ENCODE measurements at places on chromosomes 4 and X.

DNA sequence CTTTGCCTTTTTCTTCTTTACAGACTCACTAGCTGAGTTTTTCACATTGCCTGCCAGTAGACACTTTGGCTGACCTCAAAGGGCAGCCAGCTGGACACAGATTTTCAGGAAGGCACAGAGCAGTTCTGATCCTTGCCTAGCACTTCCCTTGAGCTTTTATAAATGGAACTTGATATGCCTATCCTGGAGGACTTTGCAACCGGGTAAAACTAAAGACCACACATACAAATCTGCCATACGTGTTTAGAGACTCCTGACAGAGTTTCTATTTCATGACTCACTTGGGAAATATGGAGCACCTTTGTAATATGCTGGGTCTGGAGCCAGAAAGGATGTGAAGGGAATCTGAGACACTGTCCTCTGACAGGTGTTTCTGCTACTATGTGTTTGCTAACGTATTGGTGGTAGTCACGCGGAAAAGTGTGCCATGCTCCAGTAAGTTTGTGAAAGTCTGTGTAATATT lies 56.7 kb upstream of the RASSF6 start:
- no peak for DNase-seq

DNA sequence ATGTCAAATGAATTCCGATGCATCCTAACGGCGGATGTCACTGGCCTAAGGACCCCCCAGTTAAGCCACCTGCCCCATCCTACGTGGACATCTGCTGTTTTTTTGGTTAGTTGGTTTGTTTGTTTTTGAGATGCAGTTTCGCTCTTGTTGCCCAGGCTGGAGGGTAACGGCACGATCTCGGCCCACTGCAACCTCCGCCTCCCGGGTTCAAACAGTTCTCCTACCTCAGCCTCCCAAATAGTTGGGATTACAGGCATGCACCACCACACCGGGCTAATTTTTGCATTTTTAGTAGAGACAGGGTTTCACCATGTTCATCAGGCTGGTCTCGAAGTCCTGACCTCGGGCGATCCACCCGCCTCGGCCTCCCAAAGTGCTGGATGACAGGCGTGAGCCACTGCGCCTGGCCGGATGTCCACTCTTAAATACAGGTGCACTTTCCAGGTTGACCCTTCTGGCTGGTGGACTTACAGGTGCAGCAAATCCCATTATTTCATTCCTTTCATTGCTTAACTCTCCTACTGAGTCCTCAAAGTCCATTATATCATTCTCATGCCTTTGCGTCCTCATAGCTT lies 206.2 kb downstream of the CRLF2 start:
- DNase-seq = no peak

DNA sequence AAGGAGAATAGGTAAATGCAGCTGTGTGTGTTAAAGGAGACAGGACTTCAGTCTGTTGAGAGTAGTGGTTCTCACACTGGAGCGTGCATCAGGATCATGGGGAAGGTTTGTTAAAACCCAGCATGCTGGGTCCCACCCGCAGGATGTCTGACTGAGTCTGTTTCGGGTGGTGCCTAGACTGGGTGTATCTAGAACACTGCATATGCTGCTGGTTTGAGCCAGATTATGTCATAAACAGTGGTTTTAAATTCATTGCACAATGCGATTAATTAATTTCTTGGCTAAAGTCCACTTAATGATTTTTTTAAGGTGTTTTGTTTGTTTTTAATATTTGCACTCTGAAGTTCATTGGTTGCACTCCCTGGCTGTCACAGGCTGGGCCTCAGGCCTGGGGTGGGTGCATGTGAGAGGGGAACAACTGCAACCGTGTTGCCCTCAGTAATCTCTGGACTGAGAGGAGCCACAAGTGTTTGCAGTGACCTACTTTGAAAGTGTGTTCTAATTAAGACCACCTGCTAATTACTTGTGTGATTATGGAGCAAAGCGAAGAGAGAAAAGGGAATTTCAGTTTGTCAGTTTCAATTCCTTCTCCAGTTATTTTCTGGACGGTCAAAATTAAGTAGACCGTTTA lies 8.3 kb downstream of the HCCS start:
- no peak for DNase-seq

DNA sequence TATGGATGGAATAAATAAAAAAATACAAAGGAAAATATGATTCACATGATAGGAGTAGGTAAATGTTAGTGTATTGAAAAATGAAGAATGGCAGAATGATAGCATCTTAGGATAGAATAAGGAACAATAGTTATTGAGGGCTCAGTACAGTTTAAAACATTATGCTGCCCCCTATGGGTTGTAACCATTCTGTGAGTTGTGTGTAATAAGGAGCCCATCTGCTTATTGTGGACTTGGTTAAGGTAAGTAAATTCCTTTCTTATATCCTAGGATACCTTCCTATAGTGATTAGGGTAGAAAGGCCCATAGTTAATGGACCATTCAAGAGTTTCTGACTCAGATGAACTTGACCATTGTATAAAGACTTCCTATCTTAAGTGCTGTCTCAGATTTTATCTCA lies 195.8 kb downstream of the PDHA2 start:
- DNase-seq = no peak

DNA sequence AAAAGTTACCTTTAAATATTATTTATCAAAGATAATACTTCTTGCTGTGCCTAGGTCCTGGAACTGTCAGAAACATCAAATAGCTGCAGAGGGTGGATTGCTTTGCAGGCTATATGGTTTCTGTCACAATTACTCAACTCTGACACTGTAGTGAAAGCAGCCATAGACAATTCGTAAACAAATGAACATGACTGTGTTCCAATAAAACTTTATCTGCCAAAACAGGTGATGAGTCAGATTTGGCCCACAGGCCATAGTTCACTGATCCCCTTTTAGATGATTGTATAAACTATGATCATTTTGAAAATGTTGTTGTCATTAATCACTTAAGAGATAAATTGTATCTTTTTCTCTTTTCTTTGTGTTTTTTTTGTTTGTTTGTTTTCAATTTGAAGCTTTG lies 8.4 kb upstream of the MEPE start:
- DNase-seq = no peak

- DNase-seq = no peak
Observed at GRCh38 chrX:19650996-19651395, 135.7 kb upstream of the MAP3K15 start.

GRCh38 chr4:73066928-73067327 lies 2.6 kb downstream of the COX18 start:
- no peak for DNase-seq

GRCh38 chrX:109974906-109975655 lies 27.8 kb upstream of the TMEM164 start:
- peak; percentile 1 for DNase-seq

- no peak for DNase-seq
Observed at GRCh38 chr4:1180663-1181062, 8.3 kb upstream of the SPON2 start.

DNA sequence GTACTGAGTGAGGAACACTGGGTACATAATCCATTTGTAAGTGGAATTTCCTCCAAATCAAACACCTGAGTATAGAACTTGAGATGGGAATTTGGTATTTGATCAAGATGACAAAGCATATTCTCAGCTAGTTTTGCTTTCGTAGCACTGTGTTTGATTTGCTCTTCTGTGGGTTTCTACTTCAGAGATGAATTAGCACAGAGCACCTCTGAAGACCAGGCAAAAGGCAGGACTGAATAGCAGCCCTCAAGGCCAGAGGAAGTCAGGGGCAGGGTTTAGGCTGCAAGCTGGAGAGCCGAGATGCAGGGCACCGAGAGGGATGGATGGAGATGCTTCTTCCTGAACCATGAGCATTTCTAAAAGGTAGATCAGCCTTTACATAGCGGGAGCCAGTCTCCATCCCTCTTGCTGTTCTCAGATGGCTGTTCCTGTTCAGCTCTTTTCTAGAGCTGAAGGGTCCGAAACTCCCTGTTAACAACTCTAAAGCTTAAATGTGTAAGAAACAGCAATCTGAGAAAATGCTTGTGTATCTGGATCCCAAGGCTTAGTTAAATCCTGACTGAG lies 10.8 kb downstream of the ZFP42 start:
- DNase-seq = no peak

GRCh38 chrX:10769195-10769594 lies 148.8 kb upstream of the MID1 start:
- no peak for DNase-seq

DNA sequence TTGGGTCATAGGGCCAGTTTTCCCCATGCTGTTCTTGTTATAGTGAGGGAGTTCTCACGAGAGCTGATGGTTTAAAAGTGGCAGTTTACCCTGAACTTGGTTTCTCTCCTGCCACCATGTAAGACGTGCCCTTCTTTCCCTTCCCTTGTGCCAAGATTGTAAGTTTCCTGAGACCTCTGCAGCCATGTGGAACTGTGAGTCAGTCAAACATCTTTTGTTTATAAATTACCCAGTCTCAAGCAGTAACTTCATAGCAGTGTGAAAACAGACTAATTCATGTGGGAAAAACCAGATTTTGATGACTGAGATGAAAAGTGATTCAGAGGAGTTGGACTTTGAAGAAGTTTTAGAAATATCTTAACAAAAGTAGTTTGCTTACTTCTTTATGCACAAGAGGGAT lies 101.4 kb downstream of the ARHGAP10 start:
- DNase-seq = no peak

- DNase-seq = no peak
Observed at GRCh38 chr4:145041378-145041777, 56.6 kb downstream of the ANAPC10 start.

GRCh38 chr4:118683513-118683912 lies 1.7 kb upstream of the METTL14 start:
- no peak for DNase-seq

DNA sequence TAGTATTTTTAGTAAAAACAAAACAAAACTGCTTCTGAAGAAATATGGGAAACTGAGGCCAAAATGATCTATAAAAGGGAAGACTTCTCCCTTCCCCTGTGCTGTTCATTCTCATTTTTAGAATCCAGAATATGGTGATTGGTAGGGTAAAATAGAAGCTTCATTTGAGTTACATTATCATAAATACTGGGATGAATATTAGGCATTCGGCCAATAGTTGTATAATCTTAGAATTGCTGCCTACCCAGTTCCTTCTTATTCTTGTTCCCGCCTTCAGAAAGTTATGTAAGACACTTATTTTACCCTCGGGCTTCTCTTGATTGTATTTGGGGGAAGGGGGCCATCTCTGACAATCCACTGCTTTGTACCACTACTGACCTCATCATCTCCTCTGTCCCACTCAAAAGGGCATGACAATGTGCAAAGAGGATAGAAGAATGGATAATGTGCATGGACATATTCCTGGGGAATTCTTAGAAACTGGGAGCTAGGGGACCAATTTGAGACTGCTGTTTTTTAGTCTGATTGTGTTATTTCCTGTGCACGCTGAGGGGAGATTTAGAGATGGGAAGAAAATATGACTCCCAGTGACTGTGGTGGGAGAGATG lies 588 bp downstream of the ART3 start:
- DNase-seq = no peak

DNA sequence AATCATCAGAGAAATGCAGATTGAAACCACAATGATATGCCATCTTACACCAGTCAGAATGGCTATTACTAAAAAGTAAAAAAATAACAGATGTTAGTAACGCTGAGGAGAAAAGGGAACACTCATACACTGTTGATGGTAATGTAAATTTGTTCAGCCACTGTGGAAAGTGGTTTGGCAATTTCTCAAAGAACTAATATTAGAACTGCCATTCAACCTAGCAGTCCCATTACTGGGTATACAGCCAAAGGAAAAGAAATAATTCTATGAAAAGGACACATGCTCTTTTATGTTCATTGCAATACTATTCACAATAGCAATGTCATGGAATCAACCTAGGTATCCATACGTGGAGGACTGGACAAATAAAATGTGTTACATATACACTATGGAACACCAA lies 566.3 kb downstream of the STPG2 start:
- DNase-seq = no peak

DNA sequence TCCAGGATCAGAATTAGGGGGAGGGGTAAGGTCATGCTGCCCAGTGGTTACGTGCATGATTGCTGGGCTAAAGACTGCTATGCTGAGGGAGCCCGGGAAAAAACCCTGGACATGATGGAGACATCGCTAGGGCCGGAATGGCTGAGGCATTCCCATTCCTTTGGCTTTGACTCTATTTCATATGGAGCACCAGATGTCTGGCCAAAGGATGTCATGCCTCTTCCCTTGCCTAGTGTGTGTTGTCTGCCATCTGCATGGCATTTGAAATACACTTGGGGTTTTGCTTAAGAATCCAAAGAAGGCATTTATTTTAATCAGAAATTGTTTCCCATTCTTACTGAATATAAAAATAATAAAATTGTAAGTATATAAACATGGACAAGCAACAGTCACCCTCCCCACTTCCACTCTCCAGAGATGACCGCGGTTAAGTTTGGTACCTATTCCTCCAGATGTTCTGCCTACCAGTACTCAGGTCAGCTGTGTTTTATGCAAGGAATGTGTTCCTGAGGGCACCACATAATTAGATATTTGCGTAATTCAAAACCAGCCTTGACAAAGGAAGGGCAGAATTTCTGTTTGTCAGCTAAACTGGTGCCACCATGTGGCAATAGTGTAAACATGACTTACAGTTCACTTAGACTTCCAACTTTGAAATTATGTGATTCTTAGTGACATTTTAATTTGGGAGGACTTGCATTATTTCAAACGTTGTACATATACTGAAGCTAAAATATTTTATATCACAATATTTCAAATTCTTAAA lies 105.9 kb downstream of the CT47B1 start:
- no peak for DNase-seq

DNA sequence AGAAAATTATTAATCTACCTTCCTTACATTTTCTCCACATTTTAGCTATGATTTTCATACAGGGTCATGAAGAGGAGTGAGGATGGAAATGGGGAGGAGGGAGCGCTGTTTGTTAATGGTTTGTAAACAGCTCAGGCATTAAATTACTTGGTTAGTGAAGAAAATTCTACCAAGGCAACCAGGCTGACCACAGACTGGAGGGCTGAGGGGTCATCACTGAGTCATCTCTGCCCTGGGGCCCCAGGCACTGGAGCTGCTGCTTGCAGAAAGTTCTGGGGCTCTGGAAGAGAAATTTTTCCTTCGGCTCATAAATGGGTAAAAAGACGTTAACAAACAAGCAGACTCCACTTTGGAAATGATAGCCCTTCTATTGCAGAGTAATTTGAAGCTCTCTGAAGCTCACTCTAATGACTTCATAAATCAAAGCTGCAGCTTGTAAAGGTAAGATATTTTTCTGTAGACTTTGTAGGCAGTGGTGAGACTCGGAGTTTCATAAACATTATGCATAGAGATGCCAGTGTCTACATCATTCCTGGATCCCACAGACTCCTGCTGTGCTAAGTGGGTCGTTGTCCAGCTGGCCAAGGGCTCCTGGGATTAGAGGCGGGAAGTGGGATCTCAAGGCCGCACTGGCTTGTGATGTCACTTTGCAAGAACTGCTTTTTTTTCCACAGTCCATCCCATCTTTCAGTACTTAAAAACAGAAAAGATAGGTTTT lies 159.6 kb downstream of the PTTG2 start:
- no peak for DNase-seq

DNA sequence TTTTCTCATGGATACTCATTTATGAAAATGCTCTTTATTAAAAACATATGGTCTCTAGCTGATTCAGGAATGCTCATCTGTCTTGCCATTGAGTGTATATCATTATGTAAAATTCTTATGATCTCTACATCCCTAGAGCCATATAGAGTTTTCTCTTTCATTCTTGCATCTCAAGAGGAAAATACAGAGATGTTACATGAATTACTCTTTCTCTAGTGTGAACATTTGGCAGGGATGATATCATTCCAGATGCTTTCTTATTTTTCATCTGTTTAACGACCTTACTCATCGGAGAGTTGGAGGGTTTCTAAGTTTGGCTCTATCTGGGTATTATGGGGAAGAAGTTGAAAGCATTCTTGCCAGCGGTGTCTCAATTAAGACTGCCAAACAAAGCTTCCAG lies 202.9 kb upstream of the SLC7A11 start:
- no peak for DNase-seq

GRCh38 chrX:15334561-15334960 lies 762 bp downstream of the PIGA start:
- no peak for DNase-seq
